ENCODE measurements at places on chromosomes 2 and 18. TPM values are rescaled to one million over a fixed set of nuclear protein-coding genes. Genes with fewer than 3 reads are reported as not detected.

HOXD12 gene
- polyA plus RNA-seq, result not detected

TXNDC2 gene
- 0.12 TPM for polyA plus RNA-seq

SOX11 gene
- 39.0 TPM for polyA plus RNA-seq

ZBTB7C gene
- 5.8 TPM for polyA plus RNA-seq

SPC25 gene
- polyA plus RNA-seq, result 6.7 TPM

RBMS1 gene
- polyA plus RNA-seq, result 61.3 TPM

CPS1 gene
- 1.5 TPM for polyA plus RNA-seq

VIT gene
- polyA plus RNA-seq, result 3.4 TPM

AMER3 gene
- polyA plus RNA-seq, result not detected

EDAR gene
- not detected for polyA plus RNA-seq

IL1R2 gene
- polyA plus RNA-seq, result 0.31 TPM

DNA sequence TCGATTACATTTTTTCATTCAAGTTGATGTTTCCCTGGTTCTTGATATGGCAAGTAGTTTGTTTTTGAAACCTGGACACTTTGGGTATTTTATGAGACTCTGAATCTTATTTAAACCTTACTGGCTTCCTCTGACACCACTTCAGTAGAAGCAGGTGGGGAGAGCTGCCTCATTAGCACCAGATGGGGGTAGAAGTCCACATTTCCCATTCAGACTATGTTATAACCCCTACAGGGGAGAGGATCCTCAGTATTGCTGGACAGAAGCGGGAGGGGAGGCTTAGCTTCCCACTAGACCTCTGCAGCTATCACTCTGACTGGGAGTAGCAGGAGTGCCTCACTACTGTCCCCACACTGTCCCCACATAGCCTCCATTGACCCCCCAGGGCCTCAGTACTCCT lies 145.3 kb upstream of the SLC35G4 start:
- no peak for DNase-seq

GRCh38 chr2:240997141-240997855 lies 1.1 kb upstream of the SNED1 start:
- DNase-seq, result no peak

DNA sequence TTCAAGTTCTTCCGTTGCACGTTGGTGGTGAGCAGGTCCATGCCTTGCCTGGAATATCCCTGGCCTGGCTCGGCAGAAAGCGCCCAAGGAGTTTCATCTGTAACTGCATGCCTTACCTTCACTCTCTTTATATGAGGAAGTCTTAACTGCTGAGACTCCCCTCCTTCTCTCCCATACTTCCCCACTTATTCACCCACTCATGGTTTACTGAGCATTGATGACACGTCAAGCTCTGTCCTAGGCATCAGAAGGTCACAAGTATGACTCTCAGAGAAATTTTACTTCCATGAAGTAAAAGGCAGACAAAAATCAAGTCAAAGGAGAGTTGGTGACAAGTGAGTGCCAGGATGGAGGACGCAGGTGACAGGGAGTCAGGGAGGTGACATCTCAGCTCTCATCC lies 68.2 kb downstream of the TBC1D8 start:
- DNase-seq, result no peak

GRCh38 chr2:11750917-11751316 lies 4.5 kb downstream of the LPIN1 start:
- DNase-seq, result no peak

DNA sequence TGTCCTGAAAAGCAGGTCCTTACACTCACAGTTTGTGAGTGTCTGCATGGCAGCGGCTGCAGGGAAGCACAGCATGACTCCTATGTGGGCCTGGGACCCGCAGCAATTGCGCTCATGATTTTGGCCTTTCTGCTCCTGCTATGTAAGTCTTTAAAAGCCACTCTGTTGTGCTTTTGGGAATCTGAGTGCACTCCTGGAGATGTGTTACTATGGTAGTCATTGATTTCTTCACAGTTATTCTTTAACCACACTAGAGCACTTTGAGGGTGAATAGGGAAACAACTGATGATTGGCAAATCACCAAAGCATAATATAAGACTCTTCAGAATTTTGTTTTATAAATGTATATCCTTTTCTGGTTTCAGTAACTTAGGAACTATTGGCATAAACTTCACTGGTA lies 40.9 kb downstream of the DSG2 start:
- DNase-seq, result no peak

GRCh38 chr2:9782197-9782719 lies 61.0 kb upstream of the TAF1B start:
- no peak for DNase-seq

DNA sequence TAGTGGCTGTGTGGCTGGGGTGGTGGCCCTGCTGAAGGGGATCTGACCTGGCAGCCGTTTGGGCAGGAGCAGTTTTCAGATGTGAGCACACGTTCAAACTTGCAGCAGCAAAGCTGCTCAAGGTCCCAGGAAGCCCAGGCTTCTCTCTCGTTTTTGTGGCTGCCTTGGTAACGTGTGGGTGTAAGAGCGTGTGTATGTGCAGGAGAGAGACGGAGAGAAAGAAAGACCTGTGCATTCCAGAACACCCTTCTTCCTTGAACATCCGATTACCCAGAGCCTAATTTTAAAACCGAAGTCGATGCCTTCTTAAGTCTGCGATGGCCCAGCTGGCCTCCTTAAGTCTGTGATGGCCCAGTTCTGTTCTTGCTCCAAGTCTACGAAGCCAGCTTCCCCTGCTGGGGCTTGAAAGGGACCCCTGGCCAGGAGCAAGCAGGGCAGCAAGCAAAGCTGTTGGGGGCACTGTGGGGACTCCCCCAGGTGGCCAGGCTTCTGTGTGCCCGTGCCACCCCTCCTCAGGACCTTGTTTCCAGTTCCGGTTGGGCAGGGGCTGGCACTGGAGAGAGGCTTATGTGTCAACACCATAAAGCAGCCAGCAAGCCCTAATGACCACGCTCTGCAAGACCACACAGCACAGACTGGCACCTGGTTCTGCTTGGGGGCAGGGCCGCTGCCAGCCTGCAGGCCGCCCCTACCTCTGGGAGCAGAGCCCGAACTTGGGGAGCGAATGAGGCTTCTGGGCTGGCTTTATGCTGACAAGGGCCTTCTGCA lies 55.8 kb upstream of the ALPP start:
- DNase-seq, result no peak

- peak; percentile 42 for DNase-seq
Measured at GRCh38 chr2:127415593-127416505, 2.4 kb upstream of the PROC start.

DNA sequence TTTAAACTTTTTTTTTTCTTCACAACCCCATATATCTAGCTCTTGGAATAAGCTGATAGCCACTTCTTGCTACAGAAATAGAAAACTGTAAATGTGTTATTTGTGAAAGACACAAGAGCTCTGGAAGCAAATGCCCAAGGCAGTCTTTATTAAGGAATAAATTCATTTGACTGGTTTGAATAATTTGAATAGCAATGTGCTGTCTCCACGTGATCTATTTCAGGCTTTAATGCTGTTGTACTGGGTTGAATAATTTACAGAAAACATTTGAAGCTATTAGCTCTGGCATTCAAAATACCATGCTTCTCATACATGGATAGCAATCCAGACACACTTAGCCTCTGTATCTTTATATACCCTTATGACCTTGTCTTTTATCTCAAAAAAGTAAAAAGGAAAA lies 366.7 kb upstream of the KCNJ3 start:
- DNase-seq, result no peak

- no peak for DNase-seq
Measured at GRCh38 chr2:12728221-12728777, 11.6 kb downstream of the TRIB2 start.

- peak; percentile 75 for DNase-seq
Measured at GRCh38 chr18:45588376-45589355, 26.6 kb upstream of the SLC14A2 start.

GRCh38 chr2:172970660-172971059 lies 105.0 kb upstream of the MAP3K20 start:
- DNase-seq, result no peak

- DNase-seq, result no peak
Measured at GRCh38 chr2:70094978-70095719, 7.9 kb downstream of the PCBP1 start.

DNA sequence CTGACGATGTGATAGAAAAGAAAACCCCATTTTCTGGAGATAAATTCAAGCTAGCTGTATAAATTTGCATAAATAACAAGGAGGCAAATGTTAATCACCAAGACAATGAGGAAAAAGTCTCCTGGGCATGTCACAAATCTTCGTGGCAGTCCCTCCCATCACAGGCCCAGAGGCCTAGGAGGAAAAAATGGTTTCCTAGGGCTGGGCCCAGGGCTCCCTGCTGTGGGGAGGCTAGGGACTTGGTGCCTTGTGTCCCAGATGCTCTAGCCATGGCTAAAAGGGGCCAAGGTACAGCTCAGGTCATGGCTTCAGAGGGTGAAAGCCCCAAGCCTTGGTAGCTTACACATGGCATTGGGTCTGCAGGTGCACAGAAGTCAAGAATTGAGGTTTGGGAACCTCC lies 134.6 kb downstream of the CABLES1 start:
- no peak for DNase-seq

GRCh38 chr2:157523270-157524247 lies 79.7 kb upstream of the CYTIP start:
- DNase-seq, result no peak

DNA sequence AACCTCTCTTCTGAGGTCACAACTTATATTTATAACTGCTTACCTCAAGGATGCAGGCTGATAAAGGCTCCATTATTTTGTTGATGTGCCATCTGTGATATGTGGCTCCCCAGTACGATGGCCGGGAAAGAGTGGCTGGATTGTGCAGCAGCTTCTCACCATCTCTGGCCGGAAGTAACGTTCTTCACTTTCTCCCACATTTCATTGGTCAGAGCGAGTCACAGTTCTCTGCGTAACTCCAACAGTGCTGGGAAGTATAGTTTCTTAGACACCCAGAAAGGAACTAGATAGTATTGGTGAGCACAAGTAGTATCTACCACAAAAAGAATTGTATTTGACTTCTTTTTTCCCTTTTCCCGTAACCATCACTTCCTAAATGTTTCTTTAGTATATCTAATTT lies 28.7 kb downstream of the ZSWIM2 start:
- DNase-seq, result no peak

DNA sequence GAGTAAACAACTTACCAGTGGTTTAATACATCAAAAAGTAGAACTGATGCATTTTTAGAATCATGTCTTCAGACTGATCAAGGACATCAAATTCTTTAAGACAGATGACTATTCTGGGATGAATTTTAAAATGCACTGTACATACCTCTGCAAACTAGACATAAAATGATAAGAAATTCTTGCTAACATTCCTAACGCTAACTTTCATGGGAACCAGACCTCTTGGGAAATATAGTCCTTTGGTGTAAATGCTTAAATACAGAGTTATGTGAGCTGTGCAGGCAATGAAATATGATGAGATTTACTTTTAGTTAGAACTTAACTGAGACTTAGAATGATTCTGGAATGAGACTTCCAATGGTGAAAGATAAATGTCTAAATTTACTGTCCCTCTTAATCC lies 562.0 kb downstream of the NR4A2 start:
- no peak for DNase-seq

All from hindlimb muscle (tissue), 1 donor.